ENCODE measurements at places on chromosomes 6 and 20.

DNA sequence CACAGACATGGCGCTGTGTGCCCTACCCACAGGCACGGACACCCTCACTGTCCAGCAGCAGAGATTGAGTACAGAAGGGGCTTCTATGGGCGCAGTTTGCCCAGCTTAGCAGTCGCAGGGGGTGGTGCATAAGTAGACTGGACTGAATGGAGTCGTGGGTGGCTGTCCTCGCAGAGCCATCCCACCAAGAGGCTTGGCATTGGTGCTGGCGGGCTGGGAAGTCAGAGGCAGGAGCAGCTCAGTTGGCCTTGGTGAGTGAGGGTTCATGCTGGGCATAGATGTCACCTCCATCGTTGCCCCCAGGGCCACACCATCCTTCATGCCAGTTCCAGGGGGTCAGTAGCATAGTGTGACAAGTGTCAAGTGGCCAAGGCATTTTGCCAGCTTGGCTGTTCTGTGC is 25.2 kb downstream of the SUMO4 start:
- no peak for DNase-seq

GRCh38 chr6:160742090-160742489 is 40.0 kb downstream of the PLG start:
- DNase-seq, result no peak

DNA sequence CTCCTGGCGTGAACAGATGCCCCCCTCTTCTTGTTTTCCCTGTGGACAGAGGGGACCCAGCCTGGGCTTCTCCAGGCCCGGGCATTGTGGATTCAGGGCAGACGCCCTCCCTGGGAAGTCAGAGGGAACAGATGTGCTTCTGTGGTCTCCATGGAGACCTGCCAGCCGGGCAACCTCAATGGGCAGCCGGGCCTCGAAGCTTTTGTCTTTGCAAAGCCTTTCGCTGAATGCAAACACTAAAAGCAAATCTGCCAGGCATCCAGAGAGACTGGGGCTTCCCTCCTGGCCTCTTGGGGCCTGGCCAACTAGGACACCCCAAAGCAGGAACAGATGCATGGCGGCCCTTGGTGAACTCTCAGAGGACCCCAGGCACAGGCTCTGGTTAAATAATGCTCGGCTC is 370.0 kb upstream of the SULF2 start:
- no peak for DNase-seq

- peak; percentile 68 for DNase-seq
Observed at GRCh38 chr6:33430991-33431879, 11.4 kb downstream of the SYNGAP1 start.

DNA sequence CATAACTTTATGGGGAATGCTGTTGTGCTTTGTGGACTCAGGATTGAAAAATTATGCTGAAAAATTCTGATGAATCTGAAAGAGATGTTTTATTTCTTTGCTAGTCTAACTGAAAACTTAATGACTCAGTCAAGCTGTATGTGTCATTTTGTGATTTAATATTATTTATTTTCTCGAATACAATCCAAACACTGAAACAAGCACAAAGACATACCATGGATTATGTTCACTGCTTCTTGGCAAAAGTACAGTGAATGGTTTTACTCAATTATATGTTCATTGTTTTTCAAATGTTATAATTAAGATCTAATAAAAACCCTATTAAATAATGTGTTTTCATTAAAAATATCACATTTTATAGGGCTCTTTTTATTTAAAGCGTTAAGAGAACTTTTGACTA is 330.6 kb upstream of the EPHA7 start:
- no peak for DNase-seq

DNA sequence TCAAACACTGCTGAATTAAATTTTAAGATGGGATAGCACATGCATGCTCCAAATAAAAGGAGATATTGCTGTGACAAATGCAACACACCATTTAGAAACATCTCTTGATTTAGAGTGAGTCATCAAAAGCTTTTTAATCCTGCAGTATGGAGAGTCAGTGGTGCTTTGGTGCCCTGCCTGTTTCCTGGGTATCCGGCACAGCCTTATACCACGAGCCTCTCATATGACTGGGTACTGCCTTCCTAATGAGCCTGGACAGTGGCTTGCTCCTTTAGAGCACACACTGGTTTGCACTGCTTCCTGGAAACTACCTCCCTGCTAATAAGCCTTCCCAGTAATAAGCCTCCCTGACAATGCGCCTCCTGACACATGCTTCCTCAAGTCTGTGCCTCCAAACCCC is 65.3 kb upstream of the KCNK16 start:
- no peak for DNase-seq

- peak; percentile 90 for DNase-seq
Observed at GRCh38 chr6:75601304-75602245, at the start of gene SENP6. SENP6 (plus strand) TSS chr6:75601880; CDS start chr6:75602525, 645 bp downstream.

DNA sequence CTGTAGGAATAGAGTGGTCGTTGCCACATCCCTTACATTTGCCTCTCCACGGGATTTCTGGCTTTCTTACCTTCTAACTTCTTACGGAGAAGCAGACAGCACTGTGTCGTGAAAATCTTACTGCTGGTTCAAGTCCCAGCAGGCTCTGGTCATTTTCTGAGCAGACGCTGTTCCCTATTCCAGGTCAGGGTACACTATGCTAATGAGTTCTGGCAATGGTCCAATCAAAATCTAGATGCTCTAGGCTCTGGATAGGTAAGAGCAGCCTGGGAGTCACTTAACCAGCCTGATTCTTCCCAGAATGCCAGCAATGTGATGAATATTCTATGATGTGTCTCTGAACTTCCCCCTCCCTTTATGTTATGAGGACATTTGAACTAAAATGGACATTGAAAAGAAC is at the start of gene GCM1:
Gene GCM1 (minus strand): TSS at position 158 of the 400 bp plus-strand sequence. CDS start 3,209 bp downstream, outside the sequence.
- no peak for DNase-seq

- no peak for DNase-seq
Observed at GRCh38 chr6:104186831-104187230, 672.9 kb downstream of the HACE1 start.

DNA sequence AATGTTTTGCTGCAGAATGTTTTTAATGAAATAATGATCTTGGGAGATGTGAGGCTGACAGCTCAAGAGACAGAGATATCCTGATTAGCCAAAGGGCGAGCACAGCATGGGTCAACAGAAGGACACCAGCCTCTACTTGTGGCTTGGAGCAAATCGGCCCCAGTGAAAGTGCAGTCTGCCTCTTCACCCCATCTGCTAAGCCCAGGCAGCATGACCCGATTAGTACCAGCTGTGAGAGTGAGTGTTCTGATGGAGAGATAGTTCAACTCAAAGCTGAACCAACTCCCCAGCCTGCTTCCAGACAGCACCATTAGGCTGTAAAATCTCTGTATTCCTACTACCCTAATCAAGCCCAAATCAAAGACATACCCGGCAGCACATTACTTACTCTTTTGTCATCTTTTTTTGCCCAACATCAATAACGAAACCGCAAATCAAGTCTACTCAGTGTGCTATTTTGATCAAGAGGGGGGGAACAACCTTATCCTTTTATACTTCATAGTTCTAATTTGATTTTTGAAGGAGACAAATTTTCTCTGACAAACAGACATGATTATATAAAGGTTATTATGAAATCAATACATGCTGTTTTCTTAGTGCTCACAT is 514.1 kb upstream of the NRSN1 start:
- no peak for DNase-seq

GRCh38 chr6:52284131-52284459 is 447 bp downstream of the MCM3 start:
- DNase-seq, result peak; percentile 56

- DNase-seq, result no peak
Observed at GRCh38 chr6:113876695-113877094, 19.6 kb downstream of the MARCKS start.

GRCh38 chr6:135182071-135183001 is 1.2 kb downstream of the MYB start:
- peak; percentile 50 for DNase-seq

DNA sequence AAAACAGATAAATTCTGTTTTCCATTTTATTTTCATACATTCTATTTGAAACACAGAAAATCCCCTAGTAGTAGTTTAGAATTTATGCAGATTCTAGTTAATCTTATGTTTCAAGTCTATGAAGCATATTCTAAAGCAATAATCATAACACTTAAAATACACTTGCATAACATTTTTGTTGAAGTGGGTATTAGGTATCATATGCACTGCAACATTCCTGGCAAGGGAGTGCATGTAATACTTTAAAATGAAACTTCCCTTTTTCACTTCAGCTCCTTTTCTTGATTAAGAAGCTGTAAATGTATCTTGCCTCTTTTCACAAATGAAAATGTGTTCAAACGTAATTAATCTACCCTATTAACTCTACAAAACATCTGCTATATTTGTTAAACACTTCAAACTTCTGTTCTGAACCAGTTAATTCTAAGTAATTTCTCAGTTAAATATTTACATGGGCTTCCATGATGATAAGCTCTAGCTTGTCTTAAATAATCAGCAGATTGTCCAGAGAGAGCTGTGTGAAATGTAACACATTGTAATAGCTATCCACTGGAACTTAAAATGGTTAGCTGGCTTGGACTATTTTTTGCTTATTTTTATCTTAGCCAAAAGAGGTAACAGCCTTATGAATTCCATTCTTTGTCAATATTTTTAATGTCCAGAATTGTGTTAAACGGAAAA is 192.8 kb downstream of the COL19A1 start:
- DNase-seq, result no peak

- no peak for DNase-seq
Observed at GRCh38 chr6:109706513-109706912, 15.4 kb downstream of the FIG4 start.

DNA sequence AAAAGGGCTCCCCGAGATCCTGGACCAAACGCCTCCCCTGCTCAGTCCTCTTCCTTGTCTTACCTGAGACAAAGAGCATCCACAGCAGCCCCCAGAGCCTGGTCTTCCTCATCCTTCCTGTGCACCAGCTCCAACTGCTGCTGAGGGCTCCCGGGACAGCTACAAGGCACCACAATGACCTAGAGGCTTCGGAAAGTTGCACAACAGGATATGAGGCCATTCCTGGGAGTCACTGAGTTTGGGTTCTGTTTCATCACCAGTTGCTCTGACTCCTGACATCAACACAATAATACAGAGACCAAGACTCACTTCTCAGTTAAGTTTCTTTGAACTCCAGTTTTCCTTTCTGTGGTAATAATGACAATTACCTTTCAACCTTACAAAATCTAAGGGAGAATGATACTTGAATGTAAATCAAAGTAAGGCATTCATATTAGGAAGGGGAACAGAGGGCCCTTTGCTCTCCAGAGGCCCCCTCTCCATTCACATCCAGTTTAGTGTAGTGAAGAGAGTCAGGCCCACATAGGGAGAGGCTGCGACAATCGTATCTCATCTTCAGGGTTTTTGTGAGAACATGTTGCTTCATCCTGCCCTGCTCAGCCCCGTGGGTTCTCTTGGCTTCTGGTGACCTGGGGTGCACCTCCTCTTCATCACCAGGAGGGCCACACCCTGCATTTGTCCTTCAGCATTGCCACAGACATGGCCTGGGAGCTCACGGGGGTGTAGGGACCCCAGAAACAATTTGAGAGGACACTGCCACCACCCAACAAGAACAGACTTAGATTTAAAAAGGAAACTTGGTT is at the start of gene TREM1:
Gene TREM1 (minus strand): TSS at position 139 of the 803 bp plus-strand sequence. CDS start 27 bp downstream, at position 112.
- peak; percentile 74 for DNase-seq

GRCh38 chr6:166769648-166770047 is 142.6 kb upstream of the RPS6KA2 start:
- no peak for DNase-seq

DNA sequence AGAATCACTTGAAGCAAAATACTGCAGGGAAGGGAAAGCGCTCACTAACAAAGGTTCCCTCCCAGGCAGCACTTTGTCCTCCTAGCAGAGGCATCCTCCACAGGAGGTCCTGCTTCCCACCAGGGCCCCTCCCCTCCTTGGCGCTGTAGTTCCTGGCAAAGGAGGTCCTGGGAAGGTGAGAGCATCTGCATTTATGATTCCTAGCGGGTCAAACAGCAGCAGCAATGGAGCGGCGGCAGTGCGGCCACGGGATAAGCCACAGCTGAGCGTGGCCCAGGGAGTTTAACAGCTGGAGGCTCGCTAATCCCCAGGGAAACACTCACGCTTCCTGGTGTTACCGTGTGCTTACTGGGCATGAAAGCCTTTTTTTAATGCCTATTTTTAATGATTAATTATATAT is 185.8 kb downstream of the TTLL2 start:
- no peak for DNase-seq

GRCh38 chr20:17871181-17871580 is 97.4 kb downstream of the SNX5 start:
- DNase-seq, result no peak

GRCh38 chr6:160005861-160006540 is 37.1 kb downstream of the IGF2R start:
- peak; percentile 73 for DNase-seq

GRCh38 chr6:20498041-20498385 is 36.2 kb upstream of the CDKAL1 start:
- DNase-seq, result no peak

GRCh38 chr6:148328876-148329555 is 13.6 kb upstream of the SASH1 start:
- no peak for DNase-seq

GRCh38 chr6:157685596-157686280 is 137.3 kb upstream of the SNX9 start:
- DNase-seq, result no peak

GRCh38 chr6:81633391-81633790 is 119.1 kb downstream of the TENT5A start:
- DNase-seq, result no peak

DNA sequence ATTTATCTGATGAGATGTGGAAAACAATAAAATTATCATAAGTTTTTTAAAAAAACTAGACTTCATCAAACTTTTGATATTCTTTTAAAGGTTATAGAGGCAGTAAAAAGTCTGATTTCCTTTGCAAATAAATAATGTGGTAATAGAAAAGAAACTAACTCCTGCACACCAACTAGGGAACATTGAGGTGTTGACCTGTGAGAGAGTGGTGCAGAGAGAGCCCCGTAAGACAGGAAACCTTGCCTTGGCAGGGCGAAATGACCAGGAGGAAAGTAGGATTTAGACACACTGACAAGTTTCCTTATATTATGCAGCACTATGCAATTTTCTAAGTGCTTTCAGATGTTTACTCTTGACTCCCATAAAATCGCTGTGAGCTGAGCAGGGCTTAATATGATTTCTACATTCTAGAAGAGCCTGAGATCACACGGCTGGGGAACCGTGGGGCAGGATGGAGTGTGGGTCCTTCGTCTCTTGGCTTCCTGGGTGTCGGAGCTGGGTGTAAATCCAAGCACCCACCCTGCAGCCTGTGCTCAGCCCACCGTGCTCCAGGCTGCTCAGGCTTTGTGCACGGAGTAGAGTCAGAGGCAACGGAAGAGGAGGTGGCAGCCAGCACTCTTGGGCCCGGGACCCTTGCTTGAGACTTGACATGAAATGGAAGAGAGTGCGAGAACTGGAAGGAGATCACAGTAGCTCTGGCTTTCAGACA is 61.3 kb upstream of the FOXQ1 start:
- DNase-seq, result no peak

DNA sequence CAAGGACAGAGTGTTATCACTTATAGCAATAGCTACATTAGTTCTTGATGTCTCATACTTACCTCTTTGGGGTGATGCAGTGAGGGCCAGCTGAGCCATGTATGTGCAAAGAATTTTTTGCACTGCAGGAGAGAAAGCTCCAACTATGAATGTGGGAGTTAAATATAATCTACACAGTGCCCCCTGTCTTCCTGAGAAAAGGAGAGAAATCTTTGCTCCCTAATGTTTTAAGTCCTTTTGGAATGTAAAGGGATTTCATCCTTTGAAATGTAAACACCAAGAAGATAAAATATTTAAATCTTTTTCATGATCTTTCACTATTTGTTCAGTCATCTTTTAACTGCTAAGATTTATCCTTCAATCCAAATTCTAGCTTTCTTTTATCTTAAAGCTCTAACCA is 822.1 kb downstream of the TENT5A start:
- DNase-seq, result no peak

- no peak for DNase-seq
Observed at GRCh38 chr6:39926668-39927067, 7.6 kb downstream of the MOCS1 start.

GRCh38 chr6:854406-855118 is 161.6 kb upstream of the EXOC2 start:
- no peak for DNase-seq
